ENCODE measurements at places on chromosomes 12 and 14. TPM values are rescaled to one million over a fixed set of nuclear protein-coding genes. Genes with fewer than 3 reads are reported as not detected.

Gene LALBA
- total RNA-seq: not detected

Gene ZBTB25
- total RNA-seq: 10.4 TPM

Gene MMP19
- total RNA-seq: not detected

Gene GPRC5A
- total RNA-seq: 742 TPM

Gene LRIG3
- total RNA-seq: 261 TPM

Gene SCN8A
- total RNA-seq: 7.2 TPM

Gene SMAGP
- total RNA-seq: 64.1 TPM

Gene BICDL1
- 25.7 TPM for total RNA-seq

- DNase-seq: no peak
These were observed 5.4 kb upstream of the KRT81 start for GRCh38 chr12:52296572-52297215.

GRCh38 chr12:108309674-108310312 lies 29.3 kb downstream of the CMKLR1 start:
- DNase-seq: no peak

DNA sequence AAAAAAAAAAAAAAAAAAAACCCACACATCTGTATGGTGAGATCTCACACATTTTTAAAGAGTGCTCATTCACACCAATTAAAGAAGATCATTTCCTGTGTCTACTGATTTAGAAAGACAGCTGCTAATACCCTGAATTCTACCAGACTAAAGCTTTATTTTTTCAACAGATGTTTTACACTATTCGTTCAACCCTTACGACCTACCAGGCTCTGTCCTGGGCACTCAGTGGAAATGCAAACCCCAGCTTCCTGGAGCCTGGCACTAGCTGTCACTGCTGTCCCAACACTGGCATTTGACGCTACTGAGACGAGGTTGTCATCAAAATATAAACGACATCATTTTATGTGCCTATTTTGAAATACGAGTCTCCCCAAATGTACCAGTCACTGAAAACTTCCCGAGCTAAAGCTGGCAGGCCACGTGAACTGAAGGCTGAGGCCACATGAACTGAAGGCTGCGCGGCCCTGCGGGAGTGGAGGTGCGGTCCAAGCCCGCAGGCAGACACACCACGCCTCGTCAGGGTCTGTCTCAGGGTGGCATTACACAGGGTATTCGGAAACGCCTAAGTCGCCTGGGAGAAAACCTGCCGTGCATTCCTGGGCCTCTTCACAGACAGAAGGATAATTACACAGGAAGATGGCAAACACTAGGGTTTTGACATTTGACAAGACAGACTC lies 27.2 kb downstream of the SLC15A4 start:
- no peak for DNase-seq

DNA sequence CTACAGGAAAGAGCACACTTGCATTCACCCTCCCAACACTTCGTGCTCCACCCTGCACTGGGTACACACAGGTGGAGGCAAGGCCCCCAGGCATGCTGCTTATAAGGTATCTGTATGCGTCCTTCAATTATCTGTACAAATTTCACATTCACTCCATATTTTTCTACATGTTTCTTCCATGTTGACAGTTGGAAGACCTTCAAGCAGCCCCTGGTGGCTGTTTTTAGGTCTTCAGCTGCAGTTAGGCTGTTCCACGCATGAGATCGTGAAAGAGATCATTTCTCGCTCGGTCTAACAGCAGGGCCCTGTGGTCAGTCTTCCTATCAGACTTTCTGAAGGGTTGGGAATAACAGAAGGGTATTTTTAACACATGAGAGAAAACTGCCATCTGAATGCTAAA lies 47.1 kb downstream of the PLXNC1 start:
- no peak for DNase-seq

DNA sequence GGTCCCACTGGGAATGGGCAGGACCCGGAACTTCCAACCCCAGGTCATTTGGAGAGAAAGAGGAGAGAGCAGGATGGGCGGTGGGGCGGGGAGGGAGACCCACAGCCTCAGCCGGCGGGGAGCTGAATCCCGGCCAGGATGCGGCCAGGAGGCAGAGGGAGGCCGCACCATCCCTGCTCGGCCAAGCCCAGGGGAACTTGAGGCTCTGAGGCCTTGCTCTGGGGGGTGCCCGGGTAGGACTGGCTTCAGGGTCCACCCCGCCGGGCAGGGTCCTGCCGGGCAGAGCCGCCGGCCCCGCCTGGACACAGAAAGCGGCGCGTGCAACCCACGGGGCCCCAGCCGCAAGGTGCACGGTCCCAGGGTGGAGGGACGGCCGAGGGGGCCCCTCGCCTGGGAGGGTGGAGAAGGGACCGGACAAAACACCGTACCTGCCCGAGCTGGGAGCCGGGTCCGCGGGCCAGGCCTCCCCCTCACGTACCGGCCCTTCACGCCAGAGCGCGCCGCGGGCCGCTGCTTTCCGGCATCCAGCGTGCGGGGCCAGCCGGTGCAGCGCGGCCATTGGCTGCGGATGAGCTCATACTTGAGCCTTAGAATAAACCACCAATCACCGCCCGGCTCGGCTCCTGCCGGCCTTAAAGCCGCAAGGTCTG lies at the start of gene RPS6KL1:
TSS of gene RPS6KL1 (minus strand) at position 509 of the 650 bp plus-strand sequence. CDS start 1,719 bp downstream, outside the sequence.
- peak; percentile 84 for DNase-seq

DNA sequence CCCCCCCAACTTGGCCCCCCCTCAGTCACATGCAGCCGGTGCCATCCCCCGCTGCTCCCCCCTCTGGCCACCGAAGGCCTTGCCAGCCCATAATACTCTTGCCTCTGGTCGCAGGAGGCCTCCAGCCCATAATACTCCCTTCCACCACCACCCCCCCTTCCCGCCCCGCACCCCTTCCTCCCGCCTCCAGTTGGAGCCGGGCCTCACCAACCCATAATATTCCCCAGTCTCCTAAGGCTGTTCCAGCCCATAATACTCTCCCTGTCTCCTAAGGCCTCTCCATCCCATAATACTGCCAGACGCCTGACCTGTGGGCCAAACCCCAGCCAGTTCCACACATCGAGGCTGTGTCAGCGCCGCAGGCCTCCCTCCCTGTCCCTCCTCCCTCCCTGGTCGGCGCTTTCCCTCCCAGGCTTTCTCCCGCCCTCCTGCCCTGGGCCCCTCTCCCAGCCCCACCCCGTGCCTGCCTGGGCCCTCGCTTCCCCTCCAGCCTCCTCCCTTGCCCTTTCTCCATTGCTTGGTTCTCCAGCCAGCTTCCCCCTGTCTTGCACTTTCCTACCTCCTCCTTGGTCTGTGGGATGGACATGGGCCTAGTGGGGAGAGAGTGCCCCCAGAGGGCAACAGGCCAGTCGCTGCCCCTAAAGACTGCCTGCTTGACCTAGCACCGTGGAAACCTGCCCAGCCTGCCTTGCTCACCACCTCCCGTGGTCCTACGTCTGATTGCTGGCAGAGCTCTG lies 6.8 kb upstream of the CHD4 start:
- peak; percentile 55 for DNase-seq

DNA sequence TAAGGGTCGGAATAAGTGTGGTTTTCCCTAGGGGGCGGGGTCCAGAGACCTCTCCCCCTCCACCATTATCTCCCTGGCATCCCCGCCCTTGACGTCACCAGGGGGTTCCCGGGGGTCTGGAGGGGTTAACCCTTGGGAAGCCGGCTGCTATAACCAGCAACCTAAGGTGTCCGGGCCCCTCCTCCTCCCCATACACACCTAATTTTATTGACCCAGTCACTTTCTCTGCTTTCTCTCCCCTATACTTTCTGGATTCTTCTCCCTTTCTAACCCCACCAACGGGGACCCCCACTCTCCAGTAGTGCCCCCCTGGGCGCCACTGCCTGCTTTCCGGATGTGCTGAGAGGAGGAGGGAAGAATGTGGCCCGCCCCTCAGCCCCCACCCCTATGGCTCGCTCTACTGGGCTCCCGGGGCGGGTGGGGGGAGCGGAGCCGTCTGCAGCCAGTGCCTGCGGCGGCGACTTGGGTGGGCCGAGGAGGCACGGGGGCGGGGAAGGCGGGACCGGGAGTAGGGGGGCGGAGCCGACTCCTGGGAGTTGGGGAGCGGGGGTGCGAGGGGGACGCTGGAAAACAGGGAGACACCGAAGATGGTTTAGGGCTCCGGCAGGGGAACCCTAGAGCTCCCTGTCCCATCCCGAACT lies 1.8 kb downstream of the GLI1 start:
- peak; percentile 34 for DNase-seq

- DNase-seq: no peak
These were observed 874.5 kb downstream of the FLRT2 start for GRCh38 chr14:86404425-86404824.
